Prostate gland (tissue), 2 donors: ENCODE measurements at places on chromosomes 4 and X. TPM values are rescaled to one million over a fixed set of nuclear protein-coding genes. Genes with fewer than 3 reads are reported as not detected.

KCND1 gene
- 0.23 TPM for total RNA-seq

GUCY1A1 gene
- total RNA-seq, result 103 TPM

ADGRG4 gene
- 0.23 TPM for total RNA-seq

SSX4B gene
- not detected for total RNA-seq

CTAG1B gene
- 8.7 TPM for total RNA-seq

GAGE12C gene
- not detected for total RNA-seq

CCDC110 gene
- total RNA-seq, result 2.8 TPM
